WTC11 (cell line): ENCODE measurements at places on chromosomes 6 and 20.

DNA sequence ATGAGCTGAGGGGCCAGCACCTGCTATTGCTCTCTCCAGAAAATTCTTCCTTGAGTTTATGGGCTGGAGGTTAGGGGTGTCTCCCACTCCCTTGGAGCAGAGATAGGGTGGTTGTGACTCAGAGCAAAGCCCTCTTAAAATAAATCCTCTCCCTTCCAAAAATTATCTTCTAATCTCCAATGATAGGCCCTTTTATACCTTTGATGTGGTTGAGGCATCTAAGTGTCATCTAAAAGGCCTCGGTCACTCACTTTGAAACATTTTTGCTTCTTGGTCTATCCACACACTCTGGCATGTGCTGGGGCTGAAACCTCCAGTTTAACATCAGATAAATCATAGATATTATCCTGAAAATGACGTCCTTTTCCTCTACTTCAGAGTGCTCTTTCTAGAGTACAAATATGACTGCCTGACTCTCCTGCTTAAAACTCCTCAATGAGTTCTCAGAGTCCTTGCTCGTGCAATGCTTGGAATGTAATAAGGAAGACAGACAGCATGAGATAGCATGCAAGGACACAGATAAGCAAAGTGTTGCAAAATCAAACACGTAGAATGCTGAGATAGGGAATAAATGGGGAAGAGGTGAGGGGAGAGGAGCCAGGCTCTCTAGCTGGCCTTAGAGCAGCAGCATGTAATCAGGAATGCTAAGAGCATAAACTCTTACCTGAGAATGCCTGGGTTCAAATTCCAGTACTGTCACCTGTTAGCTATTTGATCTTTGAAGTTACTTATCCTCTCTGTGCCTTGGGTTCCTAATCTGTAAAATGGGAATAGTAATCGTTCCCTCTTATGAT lies 374.1 kb upstream of the CITED2 start:
- peaks cover 3% of the 10 kb centered on the region for H3K4me1 ChIP-seq
- DNase-seq: no peak
- no peak overlapping the region for H3K4me3 ChIP-seq
- H3K27me3 ChIP-seq: no peaks in the 10 kb centered on the region
- no peak overlapping the region for H3K27ac ChIP-seq
- no peaks in the 10 kb centered on the region for H3K36me3 ChIP-seq

- H3K27me3 ChIP-seq: no peaks in the 10 kb centered on the region
- H3K4me1 ChIP-seq: peaks cover 15% of the 10 kb centered on the region
- DNase-seq: no peak
- peaks cover 15% of the 10 kb centered on the region for H3K36me3 ChIP-seq
- H3K4me3 ChIP-seq: peak overlapping the region; percentile 86
These were observed 1.2 kb downstream of the ABHD12 start for GRCh38 chr20:25389401-25389857.

- DNase-seq: no peak
- H3K36me3 ChIP-seq: no peaks in the 10 kb centered on the region
- H3K27ac ChIP-seq: no peak overlapping the region
- H3K4me1 ChIP-seq: 0 out of 2 replicates have a peak, but pooled peaks cover 2% of the 10 kb centered on the region
These were observed 37.0 kb downstream of the BAK1 start for GRCh38 chr6:33543116-33543515.

GRCh38 chr6:27280064-27280539 lies 32.0 kb downstream of the POM121L2 start:
- no peak overlapping the region for H3K27ac ChIP-seq
- H3K4me3 ChIP-seq: peak overlapping the region; percentile 93
- H3K4me1 ChIP-seq: peaks cover 7% of the 10 kb centered on the region; the same call in 1 of the 2 replicates
- H3K27me3 ChIP-seq: peaks cover 52% of the 10 kb centered on the region

DNA sequence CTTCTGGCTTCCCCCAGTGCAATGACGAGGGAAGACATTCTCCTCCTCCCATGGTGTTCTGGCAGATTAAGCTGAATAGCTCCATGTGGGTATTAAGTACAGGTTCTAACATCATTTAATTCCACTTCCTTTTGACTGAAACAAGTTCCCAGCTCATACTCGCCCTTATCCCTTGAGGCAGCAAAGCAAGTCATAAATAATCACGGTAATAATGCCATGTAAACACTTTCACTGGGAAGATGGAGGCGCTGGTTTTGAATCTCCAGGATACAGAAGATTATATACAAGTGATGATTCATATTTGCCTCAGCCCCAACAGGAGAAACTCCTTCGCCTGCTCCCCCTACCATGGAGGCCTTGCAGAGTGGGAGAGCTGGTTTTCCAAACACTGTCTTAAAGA lies 141.3 kb downstream of the PXDC1 start:
- H3K27me3 ChIP-seq: no peaks in the 10 kb centered on the region
- H3K4me1 ChIP-seq: peaks cover 7% of the 10 kb centered on the region
- no peak for DNase-seq
- H3K36me3 ChIP-seq: no peaks in the 10 kb centered on the region
- no peak overlapping the region for H3K4me3 ChIP-seq

DNA sequence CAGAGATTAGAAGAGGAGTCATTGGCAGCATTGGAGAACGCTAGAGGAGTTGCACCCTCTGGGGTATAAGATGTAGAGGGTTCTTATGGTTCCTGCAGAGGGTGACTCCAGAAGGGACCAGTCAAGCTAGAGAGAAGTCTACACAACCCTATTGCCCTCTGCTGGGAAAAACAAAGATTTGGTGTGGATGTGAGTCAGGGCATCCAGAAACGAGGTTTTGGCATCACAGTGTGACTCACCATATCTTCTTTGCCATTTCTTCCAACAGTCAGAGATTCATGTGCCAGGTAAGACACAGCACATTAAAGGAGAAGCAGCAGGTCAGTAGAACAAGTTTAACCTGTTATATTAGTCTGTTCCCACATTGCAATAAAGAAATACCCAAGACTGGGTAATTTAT lies 598.8 kb downstream of the MAFB start:
- H3K36me3 ChIP-seq: peaks cover 70% of the 10 kb centered on the region
- peaks cover 4% of the 10 kb centered on the region; the same call in 1 of the 2 replicates for H3K27me3 ChIP-seq
- DNase-seq: no peak
- H3K27ac ChIP-seq: no peak overlapping the region
- no peak overlapping the region for H3K4me3 ChIP-seq
- peaks cover 8% of the 10 kb centered on the region for H3K4me1 ChIP-seq

GRCh38 chr6:14885498-14885897 lies 360.4 kb upstream of the JARID2 start:
- no peak for DNase-seq
- H3K27ac ChIP-seq: no peak overlapping the region
- peaks cover 43% of the 10 kb centered on the region for H3K4me1 ChIP-seq
- no peaks in the 10 kb centered on the region for H3K36me3 ChIP-seq
- no peak overlapping the region for H3K4me3 ChIP-seq
- H3K27me3 ChIP-seq: no peaks in the 10 kb centered on the region

DNA sequence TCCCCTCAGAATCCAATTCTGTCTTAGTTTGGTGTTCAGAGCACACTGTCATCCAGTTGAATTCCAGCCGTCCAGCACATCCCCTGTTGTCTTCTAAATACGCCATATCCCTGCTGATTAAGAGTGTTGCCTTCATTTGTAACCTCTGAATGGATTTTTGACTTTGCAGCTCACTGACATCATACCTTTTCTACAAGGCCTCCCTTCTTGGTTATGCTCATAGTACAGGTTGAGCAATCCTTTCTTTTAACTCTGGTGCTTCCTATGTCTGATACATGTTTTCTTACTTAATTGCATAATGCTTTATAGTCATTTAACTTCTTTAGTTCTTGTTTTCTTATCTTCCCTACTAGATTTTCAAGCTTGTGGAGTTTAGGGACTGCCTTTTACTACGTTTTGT lies 36.4 kb downstream of the XRN2 start:
- H3K4me1 ChIP-seq: peaks cover 17% of the 10 kb centered on the region
- no peak for DNase-seq
- H3K27me3 ChIP-seq: no peaks in the 10 kb centered on the region
- peaks cover 68% of the 10 kb centered on the region for H3K36me3 ChIP-seq
- H3K27ac ChIP-seq: peak overlapping the region; percentile 25; the same call in 1 of the 2 replicates
- H3K4me3 ChIP-seq: no peak overlapping the region

- H3K36me3 ChIP-seq: no peaks in the 10 kb centered on the region
- no peak overlapping the region for H3K27ac ChIP-seq
- DNase-seq: no peak
- no peaks in the 10 kb centered on the region for H3K4me1 ChIP-seq
- no peaks in the 10 kb centered on the region for H3K27me3 ChIP-seq
These were observed 158.0 kb downstream of the TENT5A start for GRCh38 chr6:81594501-81594900.

DNA sequence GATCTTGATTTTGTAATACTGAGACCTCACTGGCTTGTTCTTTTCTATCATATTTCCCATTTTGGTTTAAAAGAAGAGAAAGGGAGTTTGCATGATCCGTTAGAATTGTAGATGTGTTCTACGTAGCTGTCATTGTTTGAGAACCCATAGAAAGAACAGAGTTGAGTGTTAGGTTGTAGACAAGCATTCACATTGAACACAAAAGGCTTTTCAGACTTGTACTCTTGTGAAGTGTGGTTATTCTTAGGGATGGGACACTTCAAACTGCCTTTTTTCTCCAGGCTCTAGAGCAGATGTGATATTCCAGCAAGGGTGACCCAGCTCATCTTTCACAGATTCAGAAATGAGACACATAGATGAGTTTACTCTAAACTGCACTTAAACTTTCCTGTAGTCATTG lies 19.9 kb downstream of the FOXO3 start:
- no peaks in the 10 kb centered on the region for H3K27me3 ChIP-seq
- peaks cover 31% of the 10 kb centered on the region for H3K4me1 ChIP-seq
- no peak for DNase-seq
- no peak overlapping the region for H3K4me3 ChIP-seq

- no peaks in the 10 kb centered on the region for H3K27me3 ChIP-seq
- H3K4me3 ChIP-seq: no peak overlapping the region
- DNase-seq: no peak
- no peaks in the 10 kb centered on the region for H3K4me1 ChIP-seq
- no peak overlapping the region for H3K27ac ChIP-seq
These were observed 42.2 kb upstream of the IFNGR1 start for GRCh38 chr6:137261361-137261760.
